ENCODE measurements at places on chromosomes 1 and 21.

DNA sequence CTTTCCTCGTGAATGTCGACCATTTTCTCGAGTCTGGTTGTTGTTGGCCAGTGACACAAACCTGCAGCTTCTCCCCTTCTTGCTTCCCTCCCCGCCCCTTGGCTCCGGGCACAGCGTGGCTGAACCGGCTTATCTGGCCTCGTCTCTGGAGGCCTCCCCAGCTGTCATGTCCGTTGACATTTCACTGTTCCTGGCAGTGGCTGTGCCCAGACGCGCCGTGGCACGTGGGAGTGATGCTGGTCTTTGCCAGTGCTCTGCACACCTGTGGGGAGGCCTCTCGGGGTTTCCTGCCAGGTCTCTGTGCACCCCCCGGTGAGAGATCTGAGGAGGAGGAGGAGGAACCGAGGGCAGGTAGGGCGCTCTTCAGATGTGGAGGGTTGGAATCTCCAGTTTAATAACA, 23.7 kb downstream of the SKI start:
- no peak for DNase-seq

DNA sequence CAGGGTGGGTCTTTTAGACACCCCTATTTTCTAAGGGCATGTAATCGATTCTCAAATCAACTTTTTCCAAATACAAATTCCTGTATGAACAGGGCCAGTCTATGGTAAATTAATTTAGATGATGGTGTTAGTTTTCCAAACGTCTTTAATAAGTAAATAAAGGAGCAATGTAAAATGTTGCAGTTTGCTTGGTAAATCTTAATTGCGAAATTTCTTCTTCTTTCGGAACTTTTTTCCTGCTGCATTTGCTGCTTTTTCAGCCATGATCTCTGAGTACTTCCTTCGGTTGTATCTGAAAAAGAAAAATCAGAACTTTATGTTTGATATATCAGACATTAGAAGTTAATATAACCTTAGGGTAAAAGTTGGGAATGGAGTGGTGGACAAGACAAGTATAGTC, 9.4 kb downstream of the DNTTIP2 start:
- DNase-seq = no peak

GRCh38 chr1:248225537-248225936, 5.7 kb upstream of the OR2M4 start:
- no peak for DNase-seq

DNA sequence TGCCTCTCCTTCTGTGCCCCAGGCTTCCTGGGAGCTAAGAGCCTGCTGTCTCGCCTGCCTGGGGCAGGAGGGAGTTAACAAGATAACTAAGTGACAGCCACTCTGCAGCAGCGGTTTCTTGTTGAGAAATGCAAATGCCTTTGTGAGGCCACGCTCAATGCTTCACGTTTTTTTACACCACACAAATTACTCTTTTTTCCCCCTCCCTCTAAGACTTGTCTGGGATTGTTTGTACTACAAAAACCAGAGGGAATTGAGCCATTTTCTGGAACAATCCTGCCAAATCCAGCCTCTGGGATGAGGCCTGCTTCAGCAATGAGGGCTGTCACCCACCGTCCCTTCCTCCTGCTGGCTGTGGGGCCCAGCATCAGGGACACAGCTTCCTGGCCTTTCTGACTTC, 119.6 kb downstream of the ACTL8 start:
- no peak for DNase-seq

DNA sequence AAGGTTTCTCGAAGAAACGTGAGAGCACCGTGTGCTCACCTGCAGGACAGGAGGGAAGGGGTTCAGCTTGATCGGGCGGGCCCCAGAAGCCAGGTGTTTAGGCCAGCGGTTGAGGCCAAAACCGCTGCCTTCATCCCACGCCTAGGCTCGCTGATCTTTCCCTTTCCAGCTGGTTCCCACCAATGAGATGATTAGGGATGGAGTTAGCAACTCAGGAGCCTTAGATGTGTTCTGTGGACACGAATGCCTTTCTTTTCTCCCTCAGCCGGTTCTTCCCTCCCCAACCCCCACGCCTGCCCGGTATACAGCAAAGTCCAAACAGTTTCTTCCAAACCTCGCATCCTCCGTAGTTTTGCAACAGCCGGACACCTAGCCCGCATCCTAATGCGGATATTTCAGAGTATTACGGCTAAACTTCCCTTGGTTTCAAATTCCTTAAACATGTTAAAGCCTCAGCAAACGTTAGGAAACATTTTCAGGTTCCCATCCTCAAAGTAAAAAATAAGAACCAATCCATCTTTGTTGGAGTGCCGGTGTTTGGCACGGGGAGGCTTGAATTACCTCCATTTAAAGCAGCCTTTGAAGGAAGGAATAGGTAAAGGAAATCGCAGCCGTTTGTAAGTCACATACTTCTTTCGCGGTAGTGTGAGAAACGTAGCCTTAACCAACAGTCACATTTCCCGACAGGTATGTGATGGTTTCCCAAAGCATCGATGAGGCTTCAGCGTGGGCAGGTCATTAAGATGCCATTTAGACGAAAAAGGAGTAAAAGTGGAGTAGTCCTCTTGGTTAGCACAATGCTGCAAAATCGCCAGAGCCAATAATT, 1.1 kb downstream of the LRRC8C start:
- DNase-seq = peak; percentile 55

DNA sequence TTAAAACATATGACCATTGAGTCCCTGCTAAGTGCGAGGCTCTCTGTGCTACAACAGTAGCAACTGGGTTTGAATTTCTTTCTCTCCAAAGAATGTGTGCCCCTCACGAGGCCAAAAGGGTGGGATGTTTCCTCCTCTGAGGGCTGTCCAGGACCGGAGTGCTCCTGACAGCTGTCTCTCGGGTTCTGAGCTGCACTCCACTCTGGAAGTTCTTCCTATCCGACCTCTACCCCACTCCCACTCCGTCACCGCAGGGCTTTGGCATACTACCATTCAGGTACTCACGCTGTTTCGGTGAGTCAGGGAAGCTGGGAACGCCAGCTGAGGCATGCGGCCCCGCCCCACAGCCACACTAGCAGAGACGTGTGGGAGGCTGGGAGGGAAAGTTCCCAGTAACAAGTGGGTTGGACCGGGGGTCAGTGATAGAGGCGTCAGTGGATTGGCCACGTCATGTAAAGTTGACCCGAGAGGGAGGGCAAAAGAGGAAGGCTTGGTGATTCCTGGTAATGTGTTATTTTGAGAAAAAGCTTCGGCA, 705 bp upstream of the SLC50A1 start:
- DNase-seq = no peak

DNA sequence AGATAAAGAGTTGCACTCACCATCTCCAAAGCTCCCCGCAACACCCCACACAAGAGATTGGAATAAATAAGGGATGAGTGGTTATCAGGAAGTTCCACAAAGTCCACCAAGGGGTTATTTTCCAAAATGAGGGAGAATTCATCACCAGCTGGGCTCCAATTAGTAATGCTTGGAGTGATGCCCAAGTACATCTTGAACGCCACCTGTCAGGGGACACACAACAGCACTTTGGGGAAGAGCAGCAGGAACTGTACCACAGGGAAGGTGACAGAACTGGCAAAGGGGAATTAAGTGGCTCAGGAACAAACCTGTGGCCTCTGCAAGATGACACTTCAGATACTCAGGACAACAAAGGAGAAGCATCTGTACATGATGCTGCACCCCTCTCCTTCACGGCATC, 11.5 kb downstream of the TRAPPC3 start:
- DNase-seq = no peak

GRCh38 chr1:47441450-47442106, 3.7 kb downstream of the FOXD2 start:
- no peak for DNase-seq

GRCh38 chr1:22819361-22819760, 108.7 kb downstream of the EPHB2 start:
- DNase-seq = no peak

DNA sequence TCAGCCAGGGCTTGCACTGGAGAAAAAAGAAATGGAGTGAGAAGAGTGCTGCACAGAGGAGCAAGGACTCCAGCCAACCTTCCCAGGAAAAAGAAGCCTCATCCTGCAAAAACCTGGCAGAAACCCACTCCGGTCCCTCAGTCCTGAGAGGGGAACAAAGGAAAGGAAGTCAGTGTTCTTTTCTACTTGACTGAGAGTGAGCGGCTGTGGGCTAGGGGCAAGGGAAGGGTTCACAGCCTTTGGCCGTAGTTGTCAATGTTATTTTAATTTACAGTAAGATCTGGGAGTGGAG, 8.9 kb upstream of the GOLT1A start:
- no peak for DNase-seq

GRCh38 chr1:34470401-34470800, 284.4 kb upstream of the GJB5 start:
- DNase-seq = no peak

DNA sequence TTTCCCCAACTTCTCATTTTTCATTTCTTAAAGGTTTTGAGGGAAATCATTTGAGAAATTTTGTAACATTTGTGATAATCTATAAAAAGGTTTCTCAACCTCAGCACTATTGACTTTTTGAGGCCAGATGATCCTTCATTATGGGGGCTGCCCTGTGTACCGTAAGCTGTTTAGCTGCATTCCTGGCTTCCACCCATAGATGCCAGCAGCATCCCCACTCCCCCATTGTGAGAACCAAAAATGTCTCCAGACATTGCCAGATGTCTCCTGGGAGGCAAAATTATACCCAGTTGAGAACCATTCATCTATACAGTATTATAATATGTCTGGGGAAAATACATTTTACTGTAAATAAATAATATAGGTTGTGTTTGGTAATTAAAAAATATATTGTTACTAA, 146.0 kb downstream of the PBX1 start:
- DNase-seq = no peak

- DNase-seq = peak; percentile 3
Observed at GRCh38 chr1:94755675-94756074, 64.5 kb upstream of the SLC44A3 start.

- DNase-seq = peak; percentile 21
Observed at GRCh38 chr1:151347523-151348246, 633 bp upstream of the RFX5 start.

DNA sequence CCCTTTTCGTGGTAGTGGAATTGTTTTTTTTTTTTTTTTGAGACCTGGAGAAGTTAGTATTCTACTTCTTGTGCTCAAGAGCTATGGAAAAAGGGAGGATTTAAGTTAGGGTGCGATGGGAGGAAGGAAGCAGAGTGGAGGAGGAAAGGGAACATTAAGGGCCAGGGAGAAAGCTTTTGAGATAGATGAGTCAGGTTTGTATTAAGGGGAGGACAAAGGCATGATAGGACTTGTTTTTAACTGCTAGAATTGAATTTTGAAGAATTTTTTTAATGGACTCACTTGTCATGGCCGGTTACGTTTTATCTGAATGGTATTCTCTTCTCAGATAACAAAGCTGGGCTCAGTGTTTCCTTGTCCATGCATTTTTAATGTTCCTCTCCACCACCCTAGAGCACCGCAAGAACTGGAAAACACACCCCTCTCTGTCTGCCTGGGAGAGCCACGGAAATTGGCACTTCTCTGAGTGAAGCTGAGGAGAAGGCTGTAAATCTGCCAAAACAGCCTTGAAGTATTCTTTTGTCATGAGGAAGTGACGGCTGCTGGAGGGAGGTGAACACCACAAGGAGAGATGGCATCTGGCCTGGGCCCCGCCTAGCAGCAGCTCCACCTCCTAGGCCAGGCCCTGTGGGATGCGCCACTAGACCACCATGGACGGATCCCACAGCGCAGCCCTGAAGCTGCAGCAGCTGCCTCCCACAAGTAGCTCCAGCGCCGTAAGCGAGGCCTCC, 3.5 kb downstream of the NIPAL3 start:
- no peak for DNase-seq

- DNase-seq = no peak
Observed at GRCh38 chr1:217526636-217527035, 104.3 kb downstream of the GPATCH2 start.

GRCh38 chr1:145689922-145690321, 17.2 kb downstream of the PDZK1 start:
- no peak for DNase-seq

DNA sequence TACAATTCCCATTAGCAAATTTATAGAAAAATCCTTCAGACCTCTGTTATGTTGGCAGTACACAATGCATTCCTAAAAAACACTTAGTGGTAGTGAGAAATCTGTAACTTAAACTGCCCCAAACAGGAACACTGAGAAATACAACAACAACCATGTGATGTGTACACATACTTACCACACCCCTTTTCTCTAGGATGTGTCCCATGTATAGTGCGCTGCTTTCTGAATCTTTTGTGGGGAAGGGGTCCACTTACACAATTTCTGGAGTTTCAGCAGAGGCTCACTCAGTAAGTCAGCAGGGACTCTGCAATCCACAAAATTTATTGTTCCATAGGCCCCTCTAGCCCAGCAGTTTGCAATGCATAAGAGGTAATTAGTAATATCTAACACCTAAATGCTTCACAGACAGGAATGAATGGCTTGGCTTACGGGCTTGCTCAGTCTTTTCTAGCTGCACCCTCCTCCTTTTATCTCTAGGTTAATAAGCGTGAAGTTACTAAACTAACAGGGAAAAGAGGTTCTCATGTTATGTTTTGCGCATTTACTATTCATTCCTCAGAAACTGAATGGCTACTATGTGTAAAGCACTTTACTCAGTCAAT, 115.2 kb downstream of the TGFBR3 start:
- DNase-seq = no peak

- no peak for DNase-seq
Observed at GRCh38 chr1:22793647-22794046, 83.0 kb downstream of the EPHB2 start.

DNA sequence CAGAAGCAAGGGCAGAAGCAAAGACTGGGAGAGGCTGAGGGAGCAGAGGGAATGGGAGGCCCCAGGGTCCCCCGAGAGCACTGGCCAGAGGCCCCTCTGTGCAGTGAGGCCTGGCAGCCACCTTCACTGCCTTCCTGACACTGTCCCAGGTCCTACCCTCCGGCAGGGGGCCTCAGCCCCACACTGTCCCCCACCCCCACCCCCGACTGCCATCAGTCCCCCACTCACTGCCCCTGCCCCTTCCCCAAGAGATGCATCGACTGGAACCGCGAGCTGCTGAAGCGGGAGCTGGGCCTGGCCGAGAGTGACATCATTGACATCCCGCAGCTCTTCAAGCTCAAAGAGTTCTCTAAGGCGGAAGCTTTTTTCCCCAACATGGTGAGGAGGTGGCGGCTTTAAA, 13.0 kb upstream of the PADI6 start:
- DNase-seq = no peak

DNA sequence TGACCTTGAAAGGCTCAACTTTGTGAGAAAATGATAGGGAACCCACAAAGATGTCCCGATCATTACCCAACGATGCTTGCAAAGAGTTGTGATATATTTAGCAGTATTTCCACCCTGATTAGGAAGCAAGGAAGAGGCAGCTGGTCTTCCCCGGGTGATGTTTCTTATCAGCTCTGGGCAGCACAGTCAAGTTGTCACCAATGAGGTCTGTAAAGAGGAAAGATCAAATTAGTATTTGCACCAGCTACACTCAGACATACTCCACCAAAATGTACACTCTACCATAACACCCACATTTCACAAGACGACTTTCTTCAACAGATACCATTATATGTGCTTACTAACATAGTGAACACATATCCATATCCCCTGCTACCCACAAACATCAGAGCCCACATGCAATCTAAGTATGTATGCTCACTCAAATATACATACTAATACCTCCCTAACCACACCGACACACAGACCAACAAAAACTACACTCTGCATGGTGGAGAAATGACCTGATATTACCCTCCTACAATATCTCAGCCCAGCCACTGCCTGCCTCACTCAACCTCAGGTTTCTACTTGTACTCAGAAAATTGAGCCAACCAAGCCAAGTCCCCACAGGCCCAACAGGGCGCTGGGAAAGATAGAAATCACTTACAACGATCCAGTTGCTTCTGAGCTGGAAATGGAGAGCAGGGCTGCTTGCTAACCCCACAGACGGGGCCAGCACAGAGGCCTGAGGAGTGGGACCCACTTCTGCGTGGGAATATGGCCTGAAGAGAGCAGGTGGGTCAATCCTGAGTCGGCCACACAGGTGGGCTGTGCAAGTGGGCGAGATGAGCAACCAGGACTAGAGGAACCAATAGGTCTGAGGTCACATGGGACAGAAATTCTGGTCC, 4.6 kb upstream of the BTG2 start:
- no peak for DNase-seq

Measured in OCI-LY7 (cell line).